ENCODE measurements at places on chromosomes 13 and 19.

DNA sequence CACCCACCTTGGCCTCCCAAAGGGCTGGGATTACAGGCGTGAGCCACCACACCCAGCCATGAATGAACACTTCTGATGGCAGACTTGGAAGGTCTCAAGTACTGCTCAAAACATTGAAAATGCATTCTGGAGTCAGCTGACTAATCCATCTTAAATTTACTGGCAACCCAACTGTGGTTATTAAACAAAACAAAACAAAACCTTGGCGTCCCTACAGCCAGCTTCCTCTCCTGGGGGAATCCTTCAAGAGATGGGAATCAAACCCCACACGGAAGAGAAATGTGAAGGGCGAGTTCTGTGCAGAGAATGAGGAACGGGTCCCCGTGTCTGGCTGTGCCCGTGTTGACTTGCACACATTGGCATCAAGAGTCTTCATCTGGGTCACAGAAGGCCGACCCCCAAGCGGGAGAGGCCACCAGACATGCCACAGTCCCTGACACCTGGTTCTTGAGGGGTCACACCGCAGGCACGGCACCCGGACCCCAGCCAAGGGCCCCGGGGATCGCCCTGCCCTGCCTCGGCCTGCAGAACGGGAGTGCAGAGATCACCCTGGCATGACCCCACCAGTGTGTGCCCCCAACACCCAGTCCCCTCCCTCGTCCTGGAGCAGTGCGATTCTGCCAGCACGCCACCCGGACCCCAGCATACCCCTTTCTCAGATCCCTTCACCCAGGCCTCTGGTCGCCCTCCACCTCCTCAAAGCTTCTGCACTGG lies 3.2 kb downstream of the MAP2K2 start:
- no peak for DNase-seq

- DNase-seq = peak; percentile 58
These were observed 22.3 kb downstream of the TMEM161A start for GRCh38 chr19:19115954-19116353.

DNA sequence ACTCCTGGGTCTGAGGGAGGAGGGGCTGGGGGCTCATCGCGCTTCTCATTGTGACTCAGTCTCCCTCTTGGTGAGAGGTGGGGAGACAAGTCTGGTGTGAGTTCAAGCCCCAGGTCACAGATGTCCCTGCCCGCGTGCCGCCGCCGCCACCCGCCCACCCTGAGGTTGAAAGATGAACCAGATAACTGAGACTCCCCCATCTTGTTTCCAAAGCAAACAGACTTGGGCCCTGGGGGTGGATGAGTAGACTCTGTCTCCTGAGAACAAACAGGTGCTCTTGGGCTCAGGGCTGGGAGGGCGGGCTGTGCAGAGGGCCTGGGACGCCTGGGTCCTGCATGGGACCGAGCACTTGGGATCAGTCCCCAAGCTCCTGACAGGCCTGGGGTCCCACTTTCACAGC lies 567 bp downstream of the SBK2 start:
- DNase-seq = no peak

GRCh38 chr19:46785054-46785979 lies 3.1 kb downstream of the SLC1A5 start:
- DNase-seq = no peak

DNA sequence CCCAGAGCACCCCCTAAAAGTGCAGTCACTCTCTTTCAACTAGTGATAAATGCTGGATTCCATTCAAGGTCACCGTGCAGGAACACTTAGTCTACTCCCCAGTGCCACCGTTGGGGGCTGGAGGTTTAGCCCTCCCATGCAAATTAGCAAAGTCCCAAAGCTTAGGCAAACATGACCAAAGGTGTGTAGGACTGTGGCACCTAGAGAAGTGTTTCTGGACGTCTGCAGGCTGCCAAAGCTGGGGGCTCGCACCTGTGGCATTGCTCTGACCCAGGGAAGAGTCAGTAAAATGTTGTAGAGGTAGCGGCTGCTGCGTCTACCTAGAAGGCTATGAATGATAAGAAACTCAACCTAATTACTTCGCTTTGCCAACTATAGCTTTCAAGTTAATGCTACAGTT lies 13.9 kb downstream of the COL4A1 start:
- DNase-seq = no peak

- no peak for DNase-seq
These were observed 16.6 kb downstream of the MAN2B1 start for GRCh38 chr19:12649941-12650340.

GRCh38 chr13:103218253-103218652 lies 152.0 kb upstream of the SLC10A2 start:
- DNase-seq = no peak

DNA sequence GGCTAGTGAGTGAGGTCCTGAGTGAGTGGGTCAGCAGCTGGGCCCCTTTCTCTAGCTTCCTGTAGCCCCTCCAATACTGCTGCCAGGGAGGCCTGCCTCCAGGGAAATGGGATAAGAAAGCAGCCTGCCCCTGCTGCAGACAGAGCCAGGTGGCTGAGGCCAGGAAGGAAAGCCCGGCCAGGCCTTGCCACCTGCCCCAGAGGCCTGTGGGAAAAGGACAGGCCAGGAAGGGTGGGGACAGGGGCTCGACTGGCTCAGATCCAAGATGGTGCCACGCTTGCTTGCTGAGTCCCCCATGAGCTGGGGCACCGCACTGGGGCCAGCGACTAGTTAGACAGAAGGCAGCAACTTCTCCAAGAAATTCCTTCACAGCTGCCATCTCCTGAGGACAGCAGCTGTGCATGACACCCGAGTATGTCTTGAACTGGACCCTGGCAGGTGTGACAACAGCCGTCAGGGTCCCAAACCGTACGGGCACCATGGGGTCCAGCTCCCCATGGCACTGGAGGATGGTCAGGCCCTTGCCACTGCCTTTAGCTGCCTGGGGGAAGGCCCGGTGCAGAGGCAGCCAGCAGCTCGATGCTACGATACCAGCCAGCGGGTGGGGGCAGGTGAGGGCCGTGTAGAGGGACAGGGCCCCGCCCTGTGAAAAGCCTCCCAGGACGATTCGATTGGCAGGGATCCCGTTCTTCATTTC lies 5.1 kb upstream of the PRR36 start:
- no peak for DNase-seq

DNA sequence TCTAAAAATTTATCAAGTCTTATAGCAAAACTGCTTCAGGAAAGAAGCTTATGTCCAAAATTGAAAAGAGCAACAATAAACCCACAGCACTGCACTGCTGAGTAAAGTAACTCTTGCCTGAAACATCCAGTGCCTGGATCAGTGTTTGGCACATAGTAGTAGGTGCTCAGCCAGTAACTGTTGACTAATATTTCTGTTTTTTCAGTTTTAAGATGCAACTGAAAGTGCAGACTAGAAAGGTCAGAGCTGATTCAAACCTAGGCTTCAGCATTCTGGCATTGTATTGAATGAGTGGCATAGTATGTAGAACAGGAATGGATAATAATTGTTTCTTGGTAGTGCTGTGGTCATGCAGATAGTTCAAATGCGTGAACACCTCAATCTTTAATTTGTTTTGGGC lies 67.6 kb downstream of the UBL3 start:
- no peak for DNase-seq

DNA sequence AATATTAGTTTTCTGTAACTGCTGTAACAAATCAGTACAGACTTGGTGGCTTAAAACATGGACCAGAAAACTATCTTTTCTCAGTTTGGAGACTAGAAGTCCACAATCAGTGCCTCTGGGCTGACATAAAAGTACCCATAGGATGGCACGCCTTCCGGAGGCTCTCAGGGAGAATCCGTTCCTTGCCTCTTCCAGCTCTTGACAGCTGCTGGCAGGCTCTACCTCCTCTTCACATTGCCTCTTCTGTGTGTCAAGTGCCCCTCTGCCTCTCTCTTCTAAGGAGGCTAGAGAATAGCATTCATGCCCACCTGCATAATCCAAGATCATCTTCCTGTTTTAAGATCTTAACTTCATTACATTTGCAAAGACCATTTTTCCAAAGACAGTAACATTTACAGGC lies 1194.2 kb downstream of the EFNB2 start:
- DNase-seq = no peak

GRCh38 chr19:388691-389090 lies 20.3 kb downstream of the C2CD4C start:
- DNase-seq = no peak

GRCh38 chr13:65615506-65615905 lies 1614.6 kb downstream of the PCDH9 start:
- no peak for DNase-seq

DNA sequence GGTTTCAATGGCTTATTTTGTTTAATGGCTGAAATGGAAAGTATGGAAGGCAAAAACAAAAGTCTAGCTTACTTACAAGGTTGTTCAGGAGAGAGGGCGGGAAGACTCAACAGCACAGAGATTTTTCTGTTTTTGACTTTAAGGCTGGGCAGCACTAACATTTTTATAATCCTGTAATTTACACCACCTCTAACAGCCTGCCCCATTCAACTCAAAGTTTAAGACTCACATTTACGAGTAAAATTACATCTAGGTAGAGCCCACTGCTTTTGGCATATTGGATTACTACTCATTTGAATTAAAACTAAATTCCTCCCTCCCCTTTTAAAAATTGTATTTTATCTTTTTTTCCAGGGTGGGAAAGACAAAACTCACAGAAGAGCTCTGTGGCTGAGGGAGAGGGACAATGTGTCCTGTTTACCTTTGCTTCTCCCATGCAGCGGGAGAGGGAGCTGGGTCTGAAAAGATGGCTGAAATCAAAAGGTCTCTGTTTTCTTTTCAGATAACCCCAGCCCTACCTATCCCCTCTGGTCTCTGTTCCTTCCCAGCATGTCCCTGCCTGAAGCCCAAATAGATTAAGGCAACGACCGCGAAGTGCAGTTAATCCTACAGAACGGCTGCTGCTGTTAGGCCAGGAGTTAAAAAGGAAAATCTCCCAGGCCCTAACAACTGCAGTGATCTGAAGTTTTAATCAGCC lies 6.6 kb downstream of the EFNB2 start:
- DNase-seq = no peak

DNA sequence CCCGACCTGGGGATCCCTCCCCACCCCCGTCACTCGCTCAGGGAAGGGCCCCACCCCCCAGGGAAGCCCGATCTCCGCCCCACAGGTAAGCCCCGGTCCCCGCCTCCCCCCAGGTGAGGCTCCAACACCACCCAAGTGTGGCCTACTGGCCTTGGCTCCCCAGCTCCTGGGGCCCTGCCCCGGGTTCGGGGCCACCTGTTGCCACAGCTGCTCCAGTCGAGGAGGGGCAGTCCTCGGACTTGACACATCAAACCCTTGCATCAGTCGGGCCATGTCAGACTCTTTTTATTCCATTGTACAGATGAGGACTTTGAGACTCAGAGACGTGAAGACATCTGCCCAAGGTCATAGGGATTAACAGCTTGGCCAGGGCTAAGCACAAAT lies 512 bp downstream of the CC2D1A start:
- no peak for DNase-seq

GRCh38 chr19:45645631-45646344 lies 6.6 kb upstream of the EML2 start:
- peak; percentile 96 for DNase-seq

DNA sequence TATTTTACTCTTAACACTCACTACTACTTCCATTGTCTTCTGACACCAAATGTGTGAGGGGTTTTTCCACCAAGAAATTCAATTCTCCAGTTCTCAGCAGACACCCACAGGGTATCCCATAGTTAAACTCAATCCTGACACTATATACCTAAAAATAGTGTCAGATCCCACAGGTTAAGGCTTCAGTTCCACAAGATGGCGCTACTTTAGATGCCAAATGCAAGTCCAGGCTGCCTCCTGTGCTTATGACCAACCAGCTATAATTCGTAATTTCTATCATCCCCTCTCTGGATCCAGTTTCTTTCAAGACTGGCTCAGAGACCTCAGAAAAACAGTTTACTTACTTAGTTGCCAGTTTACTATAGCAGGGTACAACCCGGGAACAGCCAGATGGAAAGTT lies 1146.2 kb upstream of the SPRY2 start:
- peak; percentile 63 for DNase-seq

- peak; percentile 74 for DNase-seq
These were observed 736 bp upstream of the ZMYM5 start for GRCh38 chr13:19864024-19864745.

DNA sequence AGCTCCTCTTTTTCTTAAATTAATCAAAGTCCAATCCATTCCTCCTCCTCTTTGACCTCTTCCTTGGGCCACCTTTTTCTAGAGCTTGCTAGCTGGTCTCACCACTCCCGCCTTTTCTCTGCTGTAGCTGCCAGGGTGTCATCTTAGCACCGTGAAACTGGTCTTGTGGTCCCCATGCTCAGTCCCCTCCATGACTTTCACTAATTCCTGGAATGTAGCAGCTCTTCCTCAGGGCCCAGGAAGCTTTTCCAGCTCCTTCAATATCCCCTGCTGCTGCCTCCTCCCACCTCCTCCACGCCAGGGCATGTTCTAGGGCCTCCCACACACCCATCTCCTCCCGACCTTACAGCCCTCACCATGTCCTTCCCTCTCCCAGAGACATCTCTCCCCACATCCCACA lies 222.2 kb downstream of the MYO16 start:
- no peak for DNase-seq

GRCh38 chr19:49862391-49863253 lies 4.8 kb downstream of the PNKP start:
- peak; percentile 72 for DNase-seq

DNA sequence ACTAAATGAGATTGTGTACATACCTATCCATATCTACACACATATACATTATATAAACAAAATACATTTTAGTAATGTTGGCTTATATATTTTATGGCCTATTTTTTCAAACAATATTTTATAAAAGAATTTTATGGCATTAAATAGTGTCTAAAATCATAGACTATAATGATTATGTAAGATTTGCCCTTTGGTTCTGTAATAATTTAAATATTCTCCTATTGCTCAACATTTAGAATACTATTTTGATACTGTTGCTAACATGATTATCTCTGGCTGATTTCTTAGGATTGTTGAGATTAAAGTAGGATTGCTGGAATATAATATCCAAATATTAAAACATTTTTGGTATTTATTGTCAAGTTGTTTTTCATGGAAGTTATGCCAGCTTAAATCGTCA lies 565.2 kb upstream of the GPC6 start:
- no peak for DNase-seq

DNA sequence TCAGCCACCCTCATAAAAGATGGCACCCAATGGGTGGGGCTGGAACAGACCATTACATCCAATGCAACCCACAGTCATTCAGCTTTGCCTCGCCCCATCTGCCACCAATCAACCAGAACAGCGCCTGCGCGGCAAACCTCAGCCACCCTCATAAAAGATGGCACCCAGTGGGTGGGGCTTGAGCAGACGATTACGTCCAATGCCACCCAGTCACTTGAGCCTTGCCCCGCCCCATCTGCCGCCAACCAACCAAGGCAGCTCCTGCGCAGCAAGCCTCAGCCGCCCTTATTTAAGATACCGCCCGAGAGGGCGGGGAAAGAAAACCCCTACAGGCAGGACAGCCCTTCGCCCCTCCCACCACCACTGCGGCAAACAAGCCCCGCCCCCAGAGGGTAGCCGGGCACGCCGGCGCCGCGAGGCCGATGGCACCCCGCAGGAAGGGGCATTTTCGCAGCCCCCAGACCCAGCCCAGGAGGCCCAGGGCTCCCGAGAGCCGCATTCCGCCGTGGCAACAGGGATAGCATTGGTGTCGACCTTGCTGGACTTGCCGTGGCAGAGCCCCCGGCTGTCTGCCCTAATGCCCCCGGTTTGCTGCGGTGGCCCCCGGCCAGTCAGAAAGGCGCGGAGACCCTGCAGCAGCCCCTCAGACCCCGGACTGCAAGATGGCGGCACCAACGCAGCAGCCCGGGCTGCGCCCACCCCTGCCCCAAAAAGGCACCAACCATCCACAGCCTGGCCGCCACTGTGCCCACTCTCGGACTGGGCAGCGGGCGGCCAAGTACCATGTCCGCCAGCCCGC lies 675 bp downstream of the PEG3 start:
- DNase-seq = peak; percentile 86

GRCh38 chr19:16626796-16627192 lies 1.2 kb downstream of the MED26 start:
- no peak for DNase-seq

GRCh38 chr13:109251956-109252355 lies 534.4 kb downstream of the IRS2 start:
- no peak for DNase-seq

Data from BE2C (cell line).